Lung microvascular endothelial cell (primary cell): ENCODE measurements at places on chromosomes 1 and 21. TPM values are rescaled to one million over a fixed set of nuclear protein-coding genes. Genes with fewer than 3 reads are reported as not detected.

Gene FCN3
- not detected in 2 replicates for total RNA-seq

DNA sequence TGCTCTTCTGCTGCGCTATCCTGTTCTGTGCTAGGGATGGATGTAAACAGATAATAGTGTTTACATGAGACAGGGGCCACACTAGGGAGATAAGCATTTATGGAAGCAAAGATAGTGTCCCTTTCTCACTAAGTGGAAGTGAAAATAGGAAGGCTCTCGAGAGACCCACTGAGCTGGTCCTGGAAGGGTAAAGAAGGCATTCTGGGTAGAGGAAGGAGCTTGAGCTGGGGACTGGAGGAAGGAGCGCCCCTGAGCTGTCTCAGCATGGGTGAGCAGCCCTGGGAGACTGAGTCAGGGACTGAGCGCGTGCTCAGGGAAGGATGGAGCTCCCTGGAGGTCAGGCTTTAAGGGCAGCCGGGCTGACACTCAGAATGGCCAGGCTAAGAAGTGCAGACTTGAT lies 93.3 kb downstream of the IGSF21 start:
- no peak for DNase-seq

Gene OR2L13
- total RNA-seq = not detected in 2 replicates

Gene CDC20
- total RNA-seq = 6.9 and 27.5 TPM in 2 replicates
